ENCODE measurements at places on chromosomes 12 and 14. TPM values are rescaled to one million over a fixed set of nuclear protein-coding genes. Genes with fewer than 3 reads are reported as not detected.

DNA sequence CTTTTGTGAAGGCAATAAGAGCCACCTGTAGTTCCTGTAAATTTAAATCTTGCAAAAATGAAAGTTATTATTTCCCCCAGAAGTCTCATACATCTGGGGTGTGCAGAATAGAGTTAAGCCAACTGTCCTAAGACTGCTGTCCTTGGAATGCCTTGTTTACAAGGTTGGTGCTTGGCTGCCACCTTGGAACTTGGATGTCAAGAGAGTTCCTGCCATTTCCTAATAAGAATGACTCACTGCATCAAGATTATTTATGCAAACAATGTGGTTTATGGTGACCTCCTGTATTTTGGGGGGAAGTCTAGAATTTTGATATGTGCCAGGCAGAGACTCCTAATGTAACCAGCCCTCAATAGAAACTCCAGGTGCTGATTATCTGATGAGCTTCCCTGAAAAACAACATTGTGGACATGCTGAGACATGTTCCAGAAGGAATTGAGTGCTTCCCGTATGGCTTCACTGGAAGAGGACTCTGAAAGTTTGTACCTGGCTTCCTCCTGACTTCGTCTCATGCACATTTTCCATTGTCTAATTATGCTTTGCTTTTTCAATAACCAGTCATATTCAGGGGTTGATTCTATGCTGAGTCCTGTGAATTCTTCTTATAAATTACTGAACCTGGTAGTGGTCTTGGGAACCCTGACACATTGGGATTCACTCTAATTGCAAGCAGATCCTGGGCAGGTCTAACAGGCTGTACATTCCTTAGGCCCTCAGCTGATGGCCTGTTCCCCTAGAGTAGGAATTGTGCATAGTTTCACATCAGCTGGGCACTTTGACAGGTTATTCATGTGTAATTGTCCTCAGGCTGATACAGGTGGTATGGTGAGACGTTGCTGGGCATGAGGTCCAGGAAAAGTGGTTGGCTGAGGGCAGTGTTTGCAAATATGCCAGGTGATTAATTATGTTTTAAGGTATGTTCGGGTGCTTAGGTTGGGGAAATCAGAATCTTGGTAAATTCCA lies 1370.7 kb upstream of the TMEM132C start:
- peak; percentile 60 for DNase-seq

DNA sequence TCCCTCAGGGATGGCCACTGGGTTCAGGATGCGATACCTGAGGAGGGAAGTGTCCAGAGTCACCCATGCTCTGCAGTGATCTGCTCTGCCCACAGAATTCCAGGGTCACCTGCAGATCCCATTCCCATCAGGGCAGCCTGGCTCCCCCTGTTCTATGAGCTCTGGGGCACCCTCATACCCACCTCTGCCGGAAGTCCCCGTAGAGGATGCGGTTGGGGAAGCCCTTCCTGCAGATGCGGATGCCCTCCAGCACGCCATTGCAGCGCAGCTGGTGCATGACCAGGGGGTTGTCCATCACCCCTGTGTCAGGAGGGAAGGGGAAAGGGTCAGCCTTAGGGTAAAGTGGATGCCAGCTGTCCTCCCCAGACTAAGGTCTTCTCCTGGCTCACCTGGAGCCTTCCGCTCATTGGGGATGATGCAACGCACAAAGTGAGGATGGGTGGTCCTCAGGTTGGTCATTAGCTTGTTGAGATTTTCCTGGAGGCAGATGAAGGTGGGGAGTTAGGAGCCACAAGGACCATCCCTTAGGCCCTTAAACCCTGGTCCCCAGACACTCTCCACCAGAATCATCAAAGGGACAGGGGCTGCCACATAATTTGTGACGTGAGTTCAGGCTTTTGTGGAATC lies 11.2 kb downstream of the MYH6 start:
- DNase-seq = no peak

GRCh38 chr14:70808416-70809224 lies 693 bp downstream of the MAP3K9 start:
- peak; percentile 25 for DNase-seq

GRCh38 chr12:65511912-65512311 lies 233.4 kb downstream of the MSRB3 start:
- DNase-seq = no peak

Gene PRKD1
- 4.4 TPM for total RNA-seq

Gene CCDC196
- not detected for total RNA-seq

Gene MORN3
- 0.23 TPM for total RNA-seq

Data from H4 (cell line).